Heart right ventricle (tissue), 16 donors: ENCODE measurements at places on chromosomes 13 and 19. TPM values are rescaled to one million over a fixed set of nuclear protein-coding genes. Genes with fewer than 3 reads are reported as not detected.
A peak's percentile ranks its signal among the peaks of the same experiment; 100 is the strongest.

Gene ZNF492
- polyA plus RNA-seq, result 0.06 TPM

Gene TMPRSS9
- 0.01 TPM for polyA plus RNA-seq

Gene CCL25
- polyA plus RNA-seq, result not detected

Gene ANO8
- polyA plus RNA-seq, result 3.3 TPM

GRCh38 chr19:6041071-6041470 lies 63.1 kb upstream of the RANBP3 start:
- DNase-seq, result no peak

- peak; percentile 45 for DNase-seq
These were observed at the start of gene TJP3 for GRCh38 chr19:3708207-3708931. Gene TJP3, plus strand, starts transcription at chr19:3708384. Its CDS starts 20,049 bp downstream, at chr19:3728433.

- no peak for DNase-seq
These were observed 2.4 kb upstream of the CYP2F1 start for GRCh38 chr19:41111750-41112295.

DNA sequence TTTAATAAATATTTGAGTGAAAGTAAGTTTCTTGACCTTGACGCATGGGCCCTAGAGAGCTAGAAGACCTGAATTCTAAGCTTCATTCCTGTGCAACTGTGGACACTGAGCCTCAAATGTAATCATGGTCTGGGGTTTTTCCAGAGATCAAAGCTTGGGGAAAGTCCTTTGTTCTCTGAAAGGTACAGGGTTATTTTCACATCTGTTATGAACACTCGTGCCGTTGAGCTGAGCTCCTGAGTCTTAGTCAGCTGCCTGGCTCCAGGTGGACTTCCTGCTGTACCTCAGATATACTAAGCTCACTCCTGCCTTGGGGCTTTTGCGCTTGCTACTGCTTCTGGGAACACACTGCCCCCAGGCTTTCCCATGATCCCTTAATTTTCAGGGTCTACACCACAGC lies 7.5 kb upstream of the ZBTB32 start:
- DNase-seq, result no peak

DNA sequence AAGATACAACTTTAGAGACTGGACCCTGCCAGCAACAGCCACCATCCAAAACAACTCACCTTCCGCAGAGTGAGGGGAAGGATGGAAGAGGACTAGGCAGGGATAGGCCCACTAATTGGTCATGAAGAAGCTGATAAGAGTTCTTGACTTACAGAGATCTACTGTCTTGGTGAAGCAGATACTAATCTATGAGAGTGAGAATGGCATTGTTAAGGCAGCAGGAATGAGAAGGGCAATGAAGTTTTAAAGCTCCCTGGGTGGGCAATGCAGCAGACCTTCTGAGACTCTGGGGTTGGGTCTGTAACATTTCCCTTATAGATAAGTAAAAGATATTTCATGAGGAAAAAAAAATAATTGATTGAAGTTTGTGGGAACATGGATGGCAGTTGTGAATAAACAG lies 63.7 kb downstream of the KLF12 start:
- DNase-seq, result no peak

DNA sequence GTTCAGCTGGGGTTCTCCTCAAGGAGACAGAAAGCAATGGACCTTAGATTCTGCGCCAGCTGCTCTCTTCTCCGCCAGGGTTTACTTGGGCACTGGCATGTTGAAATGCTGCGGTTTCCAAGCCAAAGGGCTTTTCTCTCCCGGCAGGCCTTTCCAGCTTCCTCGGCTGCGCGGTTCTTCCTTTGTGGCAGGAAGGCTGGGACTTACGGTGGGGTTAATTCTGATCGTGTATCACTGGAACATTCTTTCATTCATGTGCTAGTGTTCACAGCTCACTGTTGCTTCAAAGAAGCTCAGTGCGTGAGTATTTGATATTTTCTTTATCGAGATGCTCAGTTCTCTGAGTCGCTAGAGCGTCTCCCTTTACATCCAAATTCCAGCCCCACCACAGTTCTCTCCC lies 723.2 kb downstream of the UQCRFS1 start:
- DNase-seq, result no peak

DNA sequence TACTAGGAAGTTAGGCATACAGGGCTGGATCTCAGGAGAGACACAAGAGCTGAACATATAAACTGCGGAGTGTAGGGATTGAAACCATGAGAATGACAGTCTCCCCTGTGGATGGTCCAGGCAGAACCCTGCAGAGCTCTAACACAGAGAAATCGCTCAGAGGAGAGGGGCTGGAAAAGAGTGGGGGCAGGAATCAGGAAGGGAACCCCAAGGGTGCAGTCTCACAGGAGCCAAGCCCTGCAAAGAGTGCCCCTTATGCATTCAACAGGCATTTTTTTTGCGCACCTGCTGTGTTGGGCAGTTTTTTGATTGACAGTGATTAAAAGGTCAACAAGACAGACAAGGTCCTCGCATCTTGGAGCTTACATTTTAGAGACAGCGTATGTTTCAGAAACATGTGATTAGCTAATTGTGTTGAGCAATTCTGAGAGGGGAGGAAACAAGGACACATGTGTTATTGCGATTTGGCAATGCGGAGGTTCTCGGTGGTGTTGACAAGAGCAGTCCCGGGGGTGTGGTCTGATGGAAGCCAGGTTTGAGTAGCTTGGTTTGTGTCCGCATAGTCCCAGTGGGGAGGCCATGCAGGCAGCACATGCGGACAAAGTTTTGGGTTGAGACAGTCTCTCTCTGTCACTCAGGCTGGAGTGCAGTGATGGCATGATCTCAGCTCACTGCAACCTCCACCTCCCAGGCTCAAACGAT lies 182.6 kb upstream of the IRS2 start:
- peak; percentile 58 for DNase-seq

GRCh38 chr13:77522444-77522843 lies 13.1 kb upstream of the SCEL start:
- DNase-seq, result no peak
